ENCODE measurements at places on chromosomes 12 and 14.

- no peaks in the 10 kb centered on the region for H3K4me1 ChIP-seq
- no peaks in the 10 kb centered on the region for H3K36me3 ChIP-seq
- H3K27me3 ChIP-seq: no peaks in the 10 kb centered on the region
- DNase-seq: no peak
- H3K27ac ChIP-seq: no peak overlapping the region
Measured at GRCh38 chr14:99636487-99636886, 8.4 kb upstream of the HHIPL1 start.

- peaks cover 83% of the 10 kb centered on the region for H3K4me1 ChIP-seq
- no peak overlapping the region for H3K4me3 ChIP-seq
- no peaks in the 10 kb centered on the region for H3K36me3 ChIP-seq
- H3K27ac ChIP-seq: no peak overlapping the region
Measured at GRCh38 chr12:25971654-25972041, 13.2 kb downstream of the RASSF8 start.

GRCh38 chr14:68775614-68776126, 17.2 kb downstream of the ZFP36L1 start:
- DNase-seq: no peak
- H3K36me3 ChIP-seq: no peaks in the 10 kb centered on the region
- no peak overlapping the region for H3K4me3 ChIP-seq
- H3K27ac ChIP-seq: no peak overlapping the region

DNA sequence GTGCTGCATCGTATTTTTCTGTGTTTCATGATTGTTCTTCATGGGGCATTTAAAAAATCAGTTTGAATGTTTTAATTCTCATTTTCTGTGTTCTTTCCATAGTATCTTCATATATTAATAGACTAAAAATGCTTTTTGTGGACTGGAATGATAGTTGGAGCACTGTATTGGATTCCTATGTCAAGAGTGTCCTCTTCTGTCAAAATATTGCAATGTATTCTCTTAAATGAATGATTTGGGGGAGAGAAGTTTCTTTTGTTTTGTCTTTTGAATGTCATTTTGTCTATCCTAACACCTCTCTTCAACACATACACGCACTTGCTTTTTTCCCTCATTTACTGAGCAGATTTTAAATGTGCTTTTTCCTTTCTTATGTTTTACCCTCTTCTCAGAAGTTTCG, 4.7 kb upstream of the EIF2S3B start:
- peaks cover 2% of the 10 kb centered on the region for H3K27me3 ChIP-seq
- no peak overlapping the region for H3K27ac ChIP-seq
- no peak overlapping the region for H3K4me3 ChIP-seq
- no peaks in the 10 kb centered on the region for H3K36me3 ChIP-seq
- H3K4me1 ChIP-seq: no peaks in the 10 kb centered on the region

Measured in right atrium auricular region (tissue), 2 donors.